BJ (cell line): ENCODE measurements at places on chromosomes 13 and 19.
A peak's percentile ranks its signal among the peaks of the same experiment; 100 is the strongest.

DNA sequence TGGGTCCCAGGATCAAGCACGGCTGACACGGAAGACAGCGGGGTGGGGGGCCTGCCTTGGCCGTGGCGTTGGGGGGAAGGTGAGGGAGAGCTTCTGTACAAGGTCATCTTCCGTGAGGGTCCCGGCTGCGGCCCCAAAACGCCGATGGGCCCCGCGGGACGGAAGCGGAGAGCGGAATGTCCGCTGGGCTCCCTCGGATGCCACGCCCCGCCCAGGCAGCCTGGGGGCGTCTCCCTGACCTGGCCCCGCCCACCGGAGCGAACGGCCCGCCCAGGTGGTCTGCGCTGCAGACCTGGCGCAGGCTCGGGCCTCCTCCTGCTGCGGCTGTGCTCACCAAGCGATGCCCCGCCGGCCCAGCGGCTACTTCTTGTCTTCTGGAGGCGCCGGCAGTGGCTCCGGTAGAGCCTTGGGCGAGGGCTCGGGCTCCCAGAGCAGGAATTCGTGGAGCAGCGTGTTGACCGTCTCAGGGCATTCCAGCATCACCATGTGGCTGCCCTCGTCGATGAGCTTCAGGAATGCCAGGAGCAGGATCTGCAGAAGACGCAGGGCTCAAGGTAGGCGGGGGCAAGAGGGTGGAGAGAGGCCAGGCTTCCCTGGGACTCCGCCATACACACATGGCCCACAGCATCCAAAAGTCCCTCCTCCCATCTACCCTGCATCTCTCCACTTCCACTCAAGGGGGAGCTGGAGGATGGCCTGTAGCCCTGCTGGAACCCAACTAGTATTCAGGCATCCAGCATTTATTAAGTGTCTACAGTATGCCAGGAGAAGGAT, 10.7 kb downstream of the ABHD8 start:
- peak; percentile 39 for DNase-seq

GRCh38 chr13:72886272-72887067, 104.5 kb downstream of the PIBF1 start:
- DNase-seq = no peak

- no peak for DNase-seq
These were observed 2.2 kb downstream of the CD37 start for GRCh38 chr19:49337267-49338022.

- DNase-seq = no peak
These were observed 358.1 kb downstream of the ENOX1 start for GRCh38 chr13:43428545-43429296.

DNA sequence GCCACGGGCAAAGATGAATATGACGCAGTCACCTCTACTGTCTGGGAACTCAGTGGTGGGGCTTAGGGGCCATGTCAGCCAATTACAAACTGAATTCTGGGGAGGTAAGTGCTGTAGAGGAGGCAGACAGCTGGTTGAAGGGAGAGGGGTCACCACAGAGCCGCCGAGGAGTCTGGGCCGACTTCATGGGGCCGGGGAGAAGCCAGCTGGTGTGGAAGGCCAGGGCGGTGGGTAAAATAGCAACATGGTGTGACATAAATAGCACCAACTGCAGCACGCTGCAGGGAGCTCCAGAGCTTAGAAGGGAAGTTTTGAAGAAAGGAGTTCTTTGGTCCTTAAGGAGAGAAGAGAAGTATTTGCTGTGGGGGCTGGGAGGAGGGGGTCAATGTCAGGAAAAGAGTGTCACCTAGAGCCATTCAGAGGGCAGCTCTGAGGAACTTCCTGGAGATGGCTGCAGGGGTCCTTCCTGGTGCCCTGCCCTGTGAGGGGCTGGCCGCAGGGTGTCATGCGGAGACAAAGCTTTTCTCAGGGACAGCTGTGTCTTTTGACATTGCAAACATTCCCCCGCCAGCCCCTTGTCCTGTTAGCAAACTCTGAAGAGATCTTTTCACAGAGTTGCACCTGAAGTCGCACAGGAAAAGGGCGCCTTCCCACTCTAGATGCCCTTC, 6.4 kb downstream of the METTL21C start:
- no peak for DNase-seq

- DNase-seq = no peak
These were observed 4.3 kb downstream of the GRK1 start for GRCh38 chr13:113671066-113672001.

- no peak for DNase-seq
These were observed 30.7 kb downstream of the CEACAM1 start for GRCh38 chr19:42497492-42498168.

DNA sequence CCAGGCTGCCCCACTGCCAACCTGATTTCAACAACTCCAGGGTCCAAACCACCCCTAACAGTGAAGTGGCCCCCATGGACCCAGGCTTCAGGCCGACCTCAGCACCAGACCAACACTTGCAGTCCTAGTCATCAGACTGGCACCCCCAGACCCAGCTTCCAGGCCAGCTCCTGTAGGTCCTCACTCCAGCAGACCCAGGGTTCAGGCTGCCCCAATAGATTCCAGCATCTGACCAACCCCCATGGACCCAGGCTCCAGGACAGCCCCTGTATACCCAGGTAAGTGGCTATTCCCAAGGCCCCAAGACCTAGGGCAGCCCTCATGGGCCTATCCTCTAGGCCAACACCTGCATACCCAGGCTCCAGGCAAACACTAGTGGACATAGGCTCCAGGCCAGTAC, 193.8 kb upstream of the OBI1 start:
- no peak for DNase-seq

DNA sequence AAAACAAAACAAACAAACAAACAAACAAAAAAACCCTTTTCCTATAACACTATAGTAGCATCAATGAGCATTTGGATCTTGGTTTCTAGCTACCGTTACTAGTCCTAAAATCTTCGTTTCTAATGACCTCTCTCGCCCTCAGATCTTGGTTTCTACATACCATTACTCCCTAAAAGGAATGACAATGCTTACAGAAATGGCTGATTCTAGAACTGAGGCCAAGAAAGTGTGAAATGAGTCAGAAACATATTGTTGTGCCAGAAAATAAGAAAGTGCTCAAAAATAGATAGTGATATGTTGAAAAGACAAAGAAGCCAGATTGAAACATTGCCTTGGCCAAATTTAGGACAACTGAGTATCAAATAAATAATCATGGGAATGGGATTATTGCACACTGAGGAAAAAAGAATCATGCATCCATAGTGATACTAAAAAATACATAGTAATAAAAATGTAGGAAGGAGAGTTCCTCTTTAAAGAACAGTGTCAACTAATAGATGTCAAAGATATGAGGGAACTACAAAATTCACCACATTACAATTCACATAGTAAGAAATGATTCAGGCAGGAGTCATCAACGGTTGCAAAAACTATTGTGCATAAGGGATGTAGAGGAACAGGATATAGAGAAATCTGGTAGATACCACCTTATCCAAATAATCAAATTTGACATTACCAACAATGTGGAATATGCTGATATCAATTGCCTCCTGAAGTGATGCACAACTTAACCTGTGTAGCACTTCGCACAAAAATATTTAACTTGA, 386.6 kb downstream of the DIAPH3 start:
- DNase-seq = peak; percentile 49
